ENCODE measurements at places on chromosomes 7 and 10.

GRCh38 chr7:50166997-50167965 lies 74.2 kb upstream of the ZPBP start:
- DNase-seq: no peak

DNA sequence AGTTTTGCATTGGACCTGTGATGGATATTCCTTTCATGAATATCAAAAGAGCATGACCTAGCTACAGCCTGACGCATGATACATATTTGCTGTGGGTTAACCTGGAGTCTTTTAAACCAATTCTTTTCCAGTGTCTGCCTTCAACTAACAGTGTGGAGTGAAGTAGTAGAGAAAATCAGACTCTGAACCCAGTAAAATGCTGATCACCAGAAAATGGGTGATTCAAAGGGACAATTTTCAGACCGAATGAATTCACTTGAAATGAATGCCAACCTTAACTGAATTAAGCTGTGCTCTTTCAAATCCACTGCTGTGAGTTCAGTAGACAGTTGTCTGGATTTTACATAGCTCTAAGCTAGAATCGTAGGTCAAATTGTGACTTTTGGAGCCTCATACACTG lies 123.0 kb downstream of the CDK14 start:
- DNase-seq: no peak

DNA sequence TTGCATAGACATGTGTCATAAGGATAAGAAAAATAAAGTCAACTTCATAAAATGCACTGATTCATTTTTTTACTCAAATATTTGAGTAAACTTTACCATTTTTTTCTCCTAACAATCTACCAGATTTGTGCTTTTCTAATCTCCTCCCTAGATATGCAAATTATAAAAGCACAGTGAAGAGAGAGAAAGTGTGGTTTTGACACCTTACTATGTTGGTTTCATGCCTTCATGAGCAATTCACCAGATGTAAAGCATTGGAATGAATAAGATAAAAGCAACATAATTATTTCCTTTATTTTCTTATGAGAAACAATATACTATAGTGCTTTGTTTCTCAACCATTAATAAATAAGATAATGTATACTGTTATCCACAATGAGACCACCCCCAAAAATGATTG lies 432.5 kb upstream of the PCDH15 start:
- no peak for DNase-seq

DNA sequence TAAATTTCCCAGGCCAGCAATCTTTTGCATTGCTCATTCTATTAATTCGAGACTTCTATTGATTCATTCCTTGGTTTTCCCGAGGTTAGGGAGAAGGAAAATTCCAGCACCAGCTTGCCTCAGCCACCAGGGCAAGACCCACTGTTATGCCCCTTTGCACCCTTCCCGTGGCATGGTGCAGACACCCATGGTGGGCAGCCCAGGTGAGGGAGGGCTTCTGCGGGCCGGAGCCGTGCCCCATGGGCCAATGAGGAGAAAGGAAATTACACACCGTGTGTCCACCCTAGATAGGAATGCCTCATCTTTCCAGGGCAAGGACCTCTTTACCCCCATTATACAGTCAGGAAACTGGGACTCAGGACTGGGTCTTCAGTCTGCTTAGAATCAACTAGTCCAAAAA lies 4.5 kb upstream of the GRID1 start:
- no peak for DNase-seq

GRCh38 chr10:89466599-89467035 lies 52.2 kb downstream of the IFIT5 start:
- DNase-seq: no peak

GRCh38 chr10:104925232-104925851 lies 284.3 kb downstream of the SORCS3 start:
- no peak for DNase-seq

DNA sequence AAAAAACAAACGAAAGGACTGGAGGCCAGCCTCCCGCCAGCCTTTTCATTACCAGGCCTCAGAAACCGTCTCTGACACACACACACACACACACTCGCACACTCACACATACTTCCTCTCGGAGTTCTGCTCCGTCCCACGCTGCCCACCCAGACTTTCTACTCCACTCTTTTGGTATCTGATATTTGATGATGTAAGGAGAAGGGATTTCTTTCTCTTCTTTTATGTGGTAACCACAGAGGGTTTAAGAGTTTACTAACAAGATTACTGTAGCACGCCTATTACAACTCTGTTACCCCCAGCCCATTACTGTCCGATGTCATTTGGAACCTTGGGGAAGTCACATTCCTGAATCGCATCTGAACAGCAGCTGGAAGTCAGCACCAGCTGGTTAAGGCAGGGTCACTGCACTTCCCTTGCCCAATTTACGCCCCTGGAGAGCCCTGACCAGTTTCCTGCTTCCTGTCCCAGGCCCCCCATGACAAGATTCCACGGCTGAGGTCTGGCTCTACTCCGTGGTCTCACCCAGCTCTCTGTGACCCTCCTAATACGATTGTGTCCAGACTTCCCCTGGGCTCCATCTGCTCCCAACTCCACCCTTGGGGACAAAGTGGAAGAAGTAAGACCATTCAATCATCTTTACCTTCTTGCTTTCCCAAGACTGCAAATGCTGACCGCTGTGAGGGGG lies 1.1 kb downstream of the DENND2A start:
- no peak for DNase-seq

- no peak for DNase-seq
Observed at GRCh38 chr7:48551652-48552051, 372.7 kb upstream of the CDC14C start.

DNA sequence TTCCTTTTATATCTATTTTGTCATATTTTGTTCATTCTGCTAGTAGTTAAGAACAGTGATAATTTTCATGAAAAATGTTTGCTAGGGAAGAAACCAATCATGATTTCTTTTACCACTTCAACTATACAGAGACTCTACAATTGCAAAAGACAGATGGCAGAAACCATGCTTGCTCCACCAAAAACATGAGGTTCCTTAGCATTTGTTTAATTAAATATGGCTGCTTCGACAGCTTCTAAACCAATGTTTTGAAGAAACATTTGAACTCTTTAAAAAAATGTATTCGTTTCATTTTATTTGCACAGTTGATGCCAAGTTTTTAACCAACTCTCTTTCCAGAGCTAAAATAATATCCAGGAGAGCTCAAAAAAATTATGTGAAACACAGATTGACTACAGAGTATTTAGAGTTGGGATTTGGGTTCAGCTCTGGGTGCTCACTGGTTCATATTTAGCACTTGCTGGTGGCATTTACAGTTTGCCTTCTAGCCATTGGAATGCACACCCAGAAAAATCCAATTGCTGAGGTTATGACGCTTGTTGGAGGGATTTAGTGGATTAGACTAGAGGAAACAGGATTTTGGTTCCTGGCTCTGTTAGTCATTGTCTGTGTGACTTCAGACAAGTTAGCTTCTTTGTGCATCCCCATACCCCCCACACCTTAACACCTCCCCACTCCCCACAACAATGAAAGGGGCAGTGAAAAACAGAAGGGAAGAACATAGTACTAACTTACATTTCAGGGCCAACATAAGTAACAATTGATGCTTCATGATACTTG lies 35.8 kb upstream of the SDHAF3 start:
- DNase-seq: no peak

All from COR-L47 (cell line).